ENCODE measurements at places on chromosomes 11 and 22.

- DNase-seq: no peak
Measured at GRCh38 chr11:2444821-2445745, at the start of gene KCNQ1. Gene KCNQ1 (plus strand): TSS chr11:2445008. CDS start chr11:2445099, 91 bp downstream.

DNA sequence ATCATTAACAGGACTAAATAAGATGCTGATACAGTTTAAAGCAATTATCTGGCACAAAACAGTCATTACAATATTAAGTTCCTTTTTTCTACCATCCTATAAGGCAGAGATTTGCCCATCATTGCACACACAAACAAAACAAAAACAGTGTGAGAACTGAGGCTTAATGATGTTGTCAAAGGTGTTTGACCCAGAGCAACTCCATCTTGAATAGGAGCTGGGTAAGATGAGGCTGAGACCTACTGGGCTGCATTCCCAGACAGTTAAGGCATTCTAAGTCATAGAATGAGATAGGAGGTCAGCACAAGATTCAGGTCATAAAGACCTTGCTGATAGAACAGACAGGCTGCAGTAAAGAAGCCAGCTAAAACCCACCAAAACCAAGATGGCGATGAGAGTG, 33.2 kb downstream of the CTSC start:
- no peak for DNase-seq

- no peak for DNase-seq
Measured at GRCh38 chr11:19499026-19499669, 213.5 kb upstream of the NAV2 start.

- no peak for DNase-seq
Measured at GRCh38 chr11:86893235-86893634, 62.0 kb downstream of the FZD4 start.

DNA sequence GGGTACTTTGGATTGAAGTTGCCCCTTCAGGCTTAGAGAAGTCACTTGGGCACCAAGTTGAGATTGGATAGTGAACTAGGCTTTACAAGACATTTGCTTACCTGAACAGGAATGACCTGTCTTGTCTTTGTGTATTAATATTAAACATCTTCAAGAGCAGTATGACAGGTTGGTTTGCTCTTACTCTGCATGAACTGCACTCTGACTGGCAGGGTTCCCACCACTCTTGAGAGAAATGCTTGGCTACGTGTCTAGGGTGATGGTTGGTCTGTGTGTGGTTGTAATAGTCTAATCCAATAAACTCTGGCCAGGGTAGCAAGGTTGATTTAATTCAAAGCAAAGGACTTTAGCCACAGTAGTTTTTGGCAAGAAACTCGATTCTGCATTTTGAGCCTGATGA, 20.1 kb upstream of the SPTBN2 start:
- DNase-seq: no peak

- DNase-seq: no peak
Measured at GRCh38 chr11:83648610-83649527, 362.7 kb upstream of the CCDC90B start.

GRCh38 chr22:27952091-27952490, 33.0 kb upstream of the PITPNB start:
- no peak for DNase-seq

DNA sequence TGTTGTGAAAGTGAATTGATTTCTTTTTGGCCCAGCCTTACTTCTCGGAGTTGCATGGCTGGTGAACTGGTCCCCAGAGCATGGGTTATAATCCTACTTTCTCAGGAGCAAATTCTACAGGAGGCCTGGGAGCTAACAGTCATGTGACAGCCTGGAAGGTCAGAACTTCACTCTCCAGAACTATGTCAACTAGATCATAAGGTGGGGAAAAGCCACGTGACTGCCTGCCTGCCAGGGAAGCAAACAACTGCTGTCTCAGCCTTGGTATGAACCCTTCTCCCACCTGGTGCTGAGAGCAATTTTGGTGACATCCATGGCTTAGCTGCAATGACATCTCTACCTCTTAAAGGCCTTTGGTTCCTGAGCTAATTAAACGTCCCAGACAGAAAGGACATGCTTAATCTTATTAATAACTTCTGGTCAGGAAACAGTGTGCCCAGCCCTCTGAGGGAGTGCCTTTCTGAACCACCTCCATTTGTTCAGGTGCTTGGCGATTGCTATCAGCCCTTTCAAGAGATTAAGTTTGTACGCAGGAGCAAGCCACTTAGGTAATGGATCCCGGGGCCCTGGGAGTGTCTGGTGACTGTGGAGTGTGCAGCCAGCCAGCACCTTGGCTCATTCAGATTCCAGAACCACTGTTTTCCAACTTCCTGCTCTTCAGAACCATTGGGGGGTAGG, 1.4 kb upstream of the CREB3L1 start:
- no peak for DNase-seq

DNA sequence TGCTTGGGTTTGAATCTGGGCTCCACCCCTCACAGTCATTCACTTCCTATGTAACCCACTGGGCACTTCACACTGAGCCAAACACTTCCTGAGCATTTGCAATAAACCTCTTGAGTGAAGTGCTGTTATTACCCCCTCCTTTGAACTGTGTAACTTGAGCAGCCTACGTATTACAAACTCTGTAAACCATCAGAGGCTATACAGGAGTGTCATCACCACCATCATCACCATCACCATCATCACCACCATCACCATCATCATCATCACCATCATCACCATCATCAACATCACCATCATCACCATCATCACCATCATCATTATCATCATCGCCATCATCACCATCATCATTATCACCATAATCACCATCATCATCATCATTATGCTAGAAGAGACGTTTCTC, 18.4 kb downstream of the RTL6 start:
- no peak for DNase-seq

DNA sequence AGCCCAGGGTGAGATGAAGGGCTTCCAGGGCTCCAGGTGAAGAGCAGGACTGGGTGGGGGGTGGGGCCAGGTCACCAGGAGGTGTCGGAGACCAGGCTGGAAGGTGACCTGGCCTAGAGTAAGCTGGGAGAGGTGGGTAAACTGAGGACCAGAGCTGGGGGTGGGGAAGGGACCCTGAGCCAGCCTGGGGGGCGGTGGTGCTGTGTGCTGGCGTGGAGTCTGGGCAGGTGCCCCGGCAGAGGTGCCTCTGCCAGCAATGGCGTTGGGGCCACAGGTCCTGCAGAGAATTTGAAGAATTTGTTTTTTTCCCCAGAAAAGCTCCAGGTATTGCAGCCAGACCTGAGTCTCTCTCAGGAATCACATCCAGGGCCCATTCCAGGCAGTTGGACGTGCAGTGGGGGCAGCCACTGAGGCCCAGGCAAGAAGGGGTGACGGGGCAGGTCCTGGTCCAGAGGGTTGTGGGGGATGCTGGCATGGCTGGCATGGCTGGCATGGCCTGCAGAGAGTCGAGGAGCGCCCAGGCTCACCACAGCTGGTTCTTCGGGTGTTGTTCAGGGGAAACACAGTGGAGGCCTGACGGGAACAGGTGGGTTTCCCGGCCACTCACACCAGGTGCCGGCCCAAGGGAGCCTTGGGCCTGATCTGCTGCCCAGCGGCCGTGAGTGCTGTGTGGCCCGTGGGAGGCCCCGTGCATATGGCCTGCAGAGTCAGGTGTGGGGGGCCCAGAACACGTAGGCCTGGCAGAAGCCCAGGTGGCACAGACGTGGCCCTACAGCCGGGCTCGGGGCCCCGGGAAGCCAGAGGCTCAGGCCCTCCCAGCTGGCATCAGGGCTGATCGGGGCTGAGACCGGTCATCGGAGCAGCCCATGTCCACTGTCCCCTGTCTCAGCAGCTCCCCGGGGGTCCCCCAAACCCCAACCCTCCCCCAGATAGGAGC, 6.4 kb upstream of the MUC6 start:
- no peak for DNase-seq

DNA sequence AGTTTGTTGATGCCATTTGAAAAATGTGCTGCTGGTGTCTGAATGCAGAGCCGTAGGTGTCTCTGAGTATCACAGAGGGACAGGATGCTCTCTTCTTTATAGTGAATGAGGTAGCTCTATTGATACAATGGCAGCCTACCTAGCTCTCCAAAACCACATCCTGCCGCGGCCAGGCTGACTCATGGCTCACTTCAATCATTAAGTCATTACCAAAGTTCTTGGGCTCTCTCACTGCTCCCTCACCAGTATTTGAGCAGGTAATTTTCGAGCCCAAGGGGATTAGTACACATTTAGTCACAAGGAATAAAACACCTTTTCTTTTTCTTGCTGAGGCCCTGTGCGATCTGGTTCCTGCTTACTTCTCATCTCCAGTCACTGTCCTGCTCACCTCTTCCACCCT, 509.0 kb upstream of the LARGE1 start:
- DNase-seq: no peak

- DNase-seq: no peak
Measured at GRCh38 chr11:11022125-11022730, 164.4 kb upstream of the ZBED5 start.

DNA sequence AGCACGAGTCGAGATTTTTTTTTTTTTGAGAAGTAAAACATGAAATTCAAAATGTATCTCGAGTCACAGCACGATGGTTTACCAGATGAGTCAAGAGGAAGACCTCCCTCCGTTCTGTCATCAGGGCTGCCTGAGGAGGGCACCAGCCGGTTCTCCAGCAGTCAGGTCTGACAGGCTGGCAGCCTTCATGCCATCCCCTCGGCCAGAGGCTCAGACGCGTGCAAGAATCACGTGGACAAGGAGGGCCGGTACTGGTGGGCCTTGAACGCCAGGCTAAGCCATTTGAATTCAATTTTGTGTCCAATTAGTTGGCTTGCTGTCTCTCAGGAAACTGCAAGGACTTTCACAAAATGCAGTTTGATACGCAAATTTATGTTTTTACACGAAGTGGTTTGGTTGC, 1412.2 kb downstream of the BRD1 start:
- DNase-seq: no peak

GRCh38 chr11:125022551-125022950, 40.6 kb upstream of the SLC37A2 start:
- DNase-seq: no peak

- DNase-seq: no peak
Measured at GRCh38 chr11:103076361-103076760, 15.6 kb downstream of the DCUN1D5 start.

DNA sequence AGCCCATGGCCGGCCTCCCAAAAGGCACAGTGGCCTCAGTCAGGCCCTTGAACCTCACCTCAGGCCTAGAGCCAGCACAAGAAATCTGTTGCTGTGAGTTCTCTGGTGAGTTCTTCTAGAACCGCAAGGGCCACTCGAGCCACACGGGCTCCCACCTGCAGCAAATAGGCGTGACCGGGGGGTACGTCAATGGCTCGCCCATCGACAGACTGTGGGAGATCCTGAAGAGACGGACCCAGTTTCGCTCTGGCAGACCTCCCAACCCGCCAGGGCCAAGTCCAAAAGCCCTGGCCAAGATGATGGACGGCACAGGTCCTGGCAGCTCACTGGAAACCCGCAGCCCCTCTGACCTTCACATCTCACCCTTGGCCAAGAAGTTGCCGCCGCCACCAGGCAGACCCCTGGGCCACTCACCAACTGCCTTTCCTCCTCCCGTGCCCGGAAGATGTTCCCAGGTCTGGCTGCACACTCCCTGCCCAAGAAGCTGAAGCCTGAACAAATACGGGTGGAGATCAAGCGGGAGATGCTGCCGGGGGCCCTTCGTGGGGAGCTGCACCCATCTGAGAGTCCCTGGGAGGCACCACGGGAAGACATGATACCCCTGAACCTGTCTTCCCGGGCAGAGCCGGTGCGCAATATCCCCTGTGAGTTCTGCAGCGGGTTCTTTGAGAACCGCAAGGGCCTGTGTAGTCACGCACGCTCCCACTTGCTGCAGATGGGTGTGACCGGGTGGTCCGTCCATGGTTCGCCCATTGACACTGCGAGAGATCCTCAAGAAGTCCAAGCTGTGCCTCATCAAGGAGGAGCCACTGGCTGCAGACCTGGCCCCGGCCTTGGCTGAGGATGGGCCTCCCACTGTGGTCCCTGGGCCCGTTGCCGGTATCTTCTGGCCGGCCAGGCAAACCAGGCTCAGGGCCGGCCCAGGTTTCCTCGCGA, 544.2 kb upstream of the CCDC179 start:
- no peak for DNase-seq

All from esophagus squamous epithelium (tissue), 5 donors.